ENCODE measurements at places on chromosomes 3 and 15.
A peak's percentile ranks its signal among the peaks of the same experiment; 100 is the strongest.

GRCh38 chr3:76324101-76324500 is 538.8 kb upstream of the ZNF717 start:
- no peak for DNase-seq

DNA sequence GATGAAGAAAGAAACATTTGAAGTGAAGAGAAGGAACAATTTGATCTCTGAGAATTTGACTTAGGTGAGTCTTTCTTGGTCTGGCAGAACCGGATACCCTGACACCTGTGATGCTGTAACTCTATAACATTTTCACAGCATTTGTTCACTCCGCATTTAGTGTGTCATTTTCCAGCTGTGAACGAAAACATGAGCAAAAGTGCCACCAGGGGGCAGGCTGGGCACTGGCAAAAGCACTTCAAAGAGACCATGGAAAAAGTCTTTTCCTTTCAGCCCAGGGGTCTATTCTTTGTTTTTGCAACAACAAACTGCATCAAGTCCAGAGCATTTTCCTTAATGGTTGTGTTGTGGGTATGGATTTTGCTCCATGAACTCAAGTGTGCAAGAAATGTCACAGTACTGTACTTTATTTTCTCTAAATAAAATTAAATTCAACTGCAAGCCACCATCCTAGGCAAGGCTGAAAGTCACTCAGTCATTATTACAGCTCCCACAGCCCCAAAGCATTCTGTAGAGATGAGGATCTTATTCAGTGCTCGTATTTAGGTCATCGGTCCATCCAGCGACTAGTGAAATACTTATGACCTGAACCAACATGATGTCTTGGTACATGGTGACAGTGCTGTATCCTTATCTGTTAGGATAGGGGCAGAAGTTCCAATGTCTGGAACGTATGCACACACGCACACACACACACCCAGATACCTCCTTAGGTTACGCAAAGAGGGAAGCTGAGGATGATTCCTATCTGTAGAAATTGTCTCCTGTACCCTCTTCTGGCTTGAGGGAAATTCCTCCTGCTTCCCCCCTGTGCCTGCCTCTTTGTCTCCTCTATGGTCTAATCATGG is 125.5 kb downstream of the GADL1 start:
- DNase-seq, result peak; percentile 33

GRCh38 chr15:61128343-61128742 is 100.8 kb downstream of the RORA start:
- DNase-seq, result no peak

- no peak for DNase-seq
Measured at GRCh38 chr3:4355401-4356219, 52.4 kb downstream of the SETMAR start.

DNA sequence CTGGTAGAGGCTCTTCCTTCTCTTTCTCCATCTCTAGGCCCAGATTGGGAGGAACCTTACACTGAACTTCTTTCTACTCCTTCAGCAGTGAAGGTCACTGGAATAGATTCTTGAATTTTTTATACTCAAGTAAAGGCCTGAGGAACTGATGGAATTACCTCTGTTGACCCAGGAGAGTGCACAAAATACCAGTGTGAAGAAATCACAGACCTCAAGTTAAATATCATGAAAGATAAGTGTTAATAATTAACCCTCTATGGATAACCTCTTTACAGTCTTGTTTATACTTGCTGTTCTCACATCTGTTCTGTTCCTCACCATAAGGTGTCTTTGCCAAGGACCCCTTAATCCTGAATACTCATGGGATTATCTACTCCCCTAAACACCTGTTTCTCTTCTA is 244.4 kb upstream of the STAC start:
- no peak for DNase-seq

DNA sequence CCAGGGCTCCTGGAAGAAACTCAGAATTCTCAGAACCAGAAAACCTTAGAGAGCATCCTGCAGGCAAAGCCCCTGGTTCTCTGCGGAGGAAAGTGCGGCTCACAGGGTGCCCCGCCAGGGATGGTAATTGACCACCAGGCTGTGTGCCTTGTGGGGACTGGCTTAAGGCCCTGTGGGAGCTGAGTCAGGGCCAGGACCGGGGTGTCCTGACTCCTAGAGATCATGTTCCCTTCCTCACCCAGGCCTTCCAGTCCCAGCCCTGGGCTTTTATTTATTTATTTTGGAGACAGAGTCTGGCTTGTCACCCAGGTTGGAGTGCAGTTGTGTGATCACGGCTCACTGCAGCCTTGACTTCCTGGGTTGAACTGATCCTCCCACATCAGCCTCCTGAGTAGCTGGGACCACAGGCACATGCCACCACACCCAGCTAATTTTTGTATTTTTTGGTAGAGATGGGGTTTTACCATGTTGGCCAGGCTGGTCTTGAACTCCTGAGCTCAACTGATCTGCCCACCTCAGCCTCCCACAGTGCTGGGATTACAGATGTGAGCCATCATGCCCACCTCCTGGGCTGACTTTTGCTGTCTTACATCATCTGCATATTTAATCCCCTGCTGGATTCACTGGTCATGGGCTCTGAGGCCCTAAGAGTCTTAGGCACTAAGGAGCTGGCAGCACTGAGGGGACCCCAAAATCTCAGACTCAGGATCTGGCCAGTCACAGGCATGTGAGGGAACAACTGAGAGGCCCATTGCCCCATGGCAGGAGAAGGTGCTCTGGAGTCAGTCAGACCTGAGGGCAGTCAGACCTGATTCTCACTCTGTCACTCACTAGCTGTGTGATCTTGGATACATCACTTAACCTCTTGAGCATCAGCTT is 20.4 kb upstream of the LAMP3 start:
- DNase-seq, result no peak

- no peak for DNase-seq
Measured at GRCh38 chr3:183306798-183307671, 54.0 kb downstream of the B3GNT5 start.

- no peak for DNase-seq
Measured at GRCh38 chr3:79113876-79114275, 653.9 kb downstream of the ROBO1 start.

DNA sequence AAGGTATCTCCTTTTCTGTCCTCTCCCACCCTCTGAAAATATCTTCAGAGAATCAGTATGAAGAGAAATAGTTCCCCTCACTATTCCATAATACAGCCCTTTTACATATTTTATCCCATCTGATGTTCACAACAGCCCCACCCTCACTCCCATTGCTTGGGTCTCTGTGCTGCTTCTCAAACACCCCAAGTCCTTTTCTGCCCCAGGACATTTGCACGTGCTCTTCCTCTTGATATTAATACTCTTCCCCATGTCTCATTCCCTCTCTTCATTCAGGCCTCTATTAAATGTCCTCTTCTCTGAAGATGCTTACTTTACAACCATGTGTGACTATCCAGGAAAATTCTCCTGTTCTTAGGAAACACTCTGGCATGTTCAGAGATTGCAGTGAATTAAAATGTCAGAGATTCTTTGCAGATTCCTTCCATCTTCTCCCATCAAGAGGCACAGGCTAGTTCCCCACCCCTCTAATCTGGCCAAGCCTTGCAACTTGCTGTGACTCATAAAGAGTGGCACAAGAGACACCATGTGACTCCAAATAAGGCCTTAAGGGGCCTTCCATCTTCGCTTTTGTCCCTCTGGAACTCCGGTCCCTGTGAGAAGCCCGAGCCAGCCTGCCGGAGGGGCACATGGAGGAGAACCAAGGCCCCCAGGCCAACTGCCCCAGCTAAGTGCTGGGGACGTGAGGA is 128.5 kb downstream of the CHSY1 start:
- DNase-seq, result no peak

DNA sequence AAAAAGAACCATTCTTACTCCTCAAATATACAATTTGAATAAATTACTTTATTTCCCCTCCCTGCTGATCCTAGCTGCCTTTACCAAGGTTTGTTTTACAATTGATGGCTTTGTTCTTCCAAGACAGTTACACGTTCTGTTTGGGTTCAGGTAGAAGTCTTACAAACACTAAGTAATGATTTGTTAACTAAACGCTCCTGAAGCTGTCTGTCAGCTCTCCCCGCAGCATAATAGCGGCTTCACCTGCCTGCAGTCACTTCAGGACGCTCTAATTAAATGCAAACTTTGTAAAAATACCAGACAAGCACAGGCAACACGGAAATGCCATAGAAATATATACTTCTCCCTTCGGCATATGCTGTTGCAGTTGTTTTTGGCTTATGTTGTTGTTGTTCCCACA is 176.4 kb upstream of the MDFIC2 start:
- no peak for DNase-seq

DNA sequence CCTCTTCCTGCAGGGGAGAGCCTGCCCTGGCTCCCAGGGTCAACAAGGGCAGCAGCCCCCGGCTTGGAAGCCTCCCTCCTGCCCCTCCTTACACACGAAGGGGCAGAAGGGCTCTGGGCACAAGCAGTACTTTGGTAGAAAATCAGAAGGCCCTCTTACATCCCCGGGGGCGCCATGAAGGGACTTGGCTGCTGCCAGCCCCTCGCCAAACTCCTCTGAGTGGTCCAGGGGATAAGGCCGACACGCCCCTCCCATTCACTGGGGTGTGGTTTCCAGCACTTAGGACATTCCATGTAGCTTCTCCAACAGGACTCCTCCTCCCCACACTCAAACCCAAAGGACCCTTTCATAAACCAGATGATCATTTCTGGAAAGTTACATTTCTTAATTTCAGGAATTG is 1.2 kb upstream of the ST8SIA2 start:
- DNase-seq, result no peak

- peak; percentile 10 for DNase-seq
Measured at GRCh38 chr3:197224034-197224444, 74.4 kb downstream of the DLG1 start.

Data from NCI-H1092 (cell line).